ENCODE measurements at places on chromosomes 2 and 18.

DNA sequence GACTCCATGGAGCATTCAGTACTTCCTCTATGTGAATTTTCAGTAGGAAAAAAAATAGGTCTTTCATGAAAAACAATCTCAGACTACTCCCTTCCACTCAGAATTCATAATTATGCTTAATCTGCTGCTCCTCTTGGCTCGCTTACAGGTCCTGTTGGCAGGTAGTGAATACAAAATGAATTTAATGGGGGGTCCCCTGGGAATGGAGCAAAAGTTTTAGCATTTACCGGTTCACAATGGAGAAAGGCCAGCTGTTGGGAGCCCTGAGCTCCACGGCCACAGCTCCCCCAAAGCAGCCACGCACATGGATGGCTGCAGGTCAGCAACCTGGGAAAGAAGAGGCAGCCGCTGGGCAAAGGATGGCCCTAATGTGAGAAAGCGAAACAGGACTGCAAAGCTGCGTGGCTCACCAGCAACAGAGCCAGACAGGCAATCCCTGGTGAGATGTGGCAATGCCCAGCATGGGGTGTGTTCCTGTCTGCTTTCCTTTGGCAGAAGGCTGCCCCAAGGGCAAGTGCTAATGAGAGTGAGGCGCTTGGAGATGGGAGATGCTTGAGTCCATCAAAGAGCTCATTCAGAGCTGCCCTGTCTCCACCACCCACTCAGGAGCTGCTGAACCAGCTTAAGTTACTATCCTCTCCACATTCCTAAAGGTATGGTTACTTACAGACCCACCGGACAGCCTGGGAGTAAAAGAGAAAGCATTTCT, 447.4 kb downstream of the EPHA4 start:
- no peak for DNase-seq

DNA sequence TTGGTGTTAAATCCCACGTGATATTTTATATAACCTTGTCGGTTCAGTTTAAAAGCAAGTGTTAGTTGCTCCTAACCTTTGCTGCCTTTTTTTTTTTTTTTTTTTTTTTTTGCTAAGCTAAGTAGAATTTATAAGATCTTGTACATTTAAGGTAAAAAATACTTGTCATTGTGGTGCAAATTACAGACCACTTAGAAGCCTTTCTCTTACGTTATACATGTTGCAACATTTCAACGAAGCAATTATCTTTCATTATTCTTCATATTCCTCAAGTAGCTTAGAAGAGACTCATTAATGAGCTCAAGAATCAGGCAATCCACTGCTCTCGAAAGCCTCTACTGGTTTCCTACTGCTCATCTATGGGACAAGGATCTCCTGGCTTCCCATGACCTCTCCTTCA, 14.9 kb upstream of the IL1RL2 start:
- no peak for DNase-seq

DNA sequence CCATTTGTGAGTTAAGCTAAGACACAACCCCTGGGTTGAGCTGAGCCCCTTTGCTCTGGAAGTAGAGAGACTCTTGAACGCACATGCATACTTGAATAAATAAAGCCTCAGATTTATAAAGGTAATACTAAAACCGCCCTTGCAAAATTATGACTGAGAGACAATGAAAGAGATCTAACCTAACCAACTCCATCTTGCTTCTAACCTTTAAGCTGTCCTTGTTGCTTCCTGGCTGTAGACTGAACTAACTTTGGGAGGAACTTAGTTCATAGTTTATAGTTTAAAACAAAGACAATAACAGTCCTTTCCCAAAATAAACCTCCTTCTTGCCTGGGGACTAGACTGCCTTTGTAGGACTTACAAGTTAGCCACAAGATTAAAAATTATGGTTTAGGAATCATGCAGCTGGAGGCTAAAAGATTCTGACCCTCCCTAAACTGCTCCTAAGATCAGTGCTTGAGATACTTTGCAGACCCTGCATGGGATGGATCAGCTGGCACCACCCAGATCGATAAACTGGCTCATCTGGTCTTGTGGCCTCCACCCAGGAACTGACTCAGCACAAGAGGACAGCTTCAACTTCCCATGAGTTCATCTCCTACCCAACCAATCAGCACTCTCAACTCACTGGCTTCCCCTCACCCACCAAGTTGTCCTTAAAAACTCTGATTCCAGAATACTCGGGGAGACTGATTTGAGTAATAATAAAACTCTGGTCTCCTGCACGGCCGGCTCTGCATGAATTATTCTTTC, 240.2 kb upstream of the SLC14A2 start:
- no peak for DNase-seq

DNA sequence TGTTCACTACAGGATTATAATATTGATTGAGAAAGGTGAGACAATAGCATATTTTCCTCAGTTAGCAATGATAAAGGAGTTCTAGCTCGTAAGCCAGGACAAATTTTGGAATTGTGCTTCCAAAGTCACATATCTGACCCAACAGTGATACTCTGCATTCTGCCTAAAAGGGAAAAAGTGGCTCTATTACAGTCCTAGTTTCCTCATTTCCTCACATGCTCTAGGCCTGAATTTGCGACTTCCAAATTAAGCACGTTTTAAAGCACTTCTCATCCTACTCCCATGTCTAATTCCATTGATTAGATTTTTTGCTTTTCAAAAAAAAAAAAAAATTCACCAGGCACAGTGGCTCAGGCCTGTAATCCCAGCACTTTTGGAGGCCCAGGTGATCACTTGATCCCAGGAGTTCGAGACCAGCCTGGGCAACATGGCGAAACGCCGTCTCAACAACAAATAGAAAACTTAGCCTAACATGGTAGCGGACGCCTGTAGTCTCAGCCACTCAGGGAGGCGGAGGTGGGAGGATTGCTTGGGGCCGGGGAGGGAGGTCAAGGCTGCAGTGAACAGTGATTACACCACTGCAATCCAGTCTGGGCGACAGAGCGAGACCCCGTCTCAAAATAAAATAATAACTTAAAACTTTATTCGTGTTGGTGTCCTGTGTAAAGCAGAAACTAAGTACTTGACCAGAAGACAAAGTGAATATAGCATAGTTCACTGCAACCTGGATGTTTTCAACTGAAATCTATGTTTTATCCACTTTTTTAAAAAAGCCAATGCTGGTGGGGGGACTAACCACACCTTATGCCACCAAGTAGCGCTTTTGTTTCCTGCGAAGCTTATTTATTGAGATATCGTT, 1.5 kb downstream of the ESCO1 start:
- DNase-seq = no peak

DNA sequence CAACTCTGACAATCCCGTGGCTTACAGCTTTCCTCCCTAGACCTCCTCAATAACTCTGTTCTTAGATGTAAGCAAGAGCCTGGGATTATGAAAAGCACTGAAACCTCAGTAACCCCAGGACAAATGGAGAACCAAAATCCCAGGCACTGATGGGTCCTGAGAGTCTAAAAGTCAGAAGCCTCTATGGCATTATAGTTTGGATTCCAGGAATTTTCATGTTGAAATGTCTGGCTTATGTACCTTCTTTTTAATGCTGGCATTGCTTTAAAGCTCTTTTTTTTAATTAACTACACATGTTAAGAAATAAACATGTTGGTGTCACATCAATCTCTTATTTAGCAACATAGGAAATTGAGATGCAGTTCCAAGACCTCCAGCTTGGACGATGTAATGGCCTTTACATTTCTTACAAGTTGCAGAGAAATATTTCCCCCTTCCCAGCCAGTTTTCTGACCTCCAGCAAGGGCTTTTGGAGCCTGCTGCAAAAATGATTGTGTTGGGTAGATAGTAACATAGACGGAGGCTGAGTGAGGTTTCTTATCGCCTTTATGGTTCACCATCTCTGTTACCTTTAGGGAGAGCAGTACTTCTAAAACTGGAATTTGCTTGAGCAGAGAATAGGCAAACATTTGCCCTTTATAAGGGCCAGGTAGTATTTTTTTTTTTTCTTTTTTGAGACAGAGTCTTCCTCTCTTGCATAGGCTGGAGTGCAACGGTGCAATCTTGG, 84.8 kb upstream of the RASGRP3 start:
- no peak for DNase-seq

- DNase-seq = no peak
Measured at GRCh38 chr2:3857576-3857975, 154.2 kb downstream of the DCDC2C start.

DNA sequence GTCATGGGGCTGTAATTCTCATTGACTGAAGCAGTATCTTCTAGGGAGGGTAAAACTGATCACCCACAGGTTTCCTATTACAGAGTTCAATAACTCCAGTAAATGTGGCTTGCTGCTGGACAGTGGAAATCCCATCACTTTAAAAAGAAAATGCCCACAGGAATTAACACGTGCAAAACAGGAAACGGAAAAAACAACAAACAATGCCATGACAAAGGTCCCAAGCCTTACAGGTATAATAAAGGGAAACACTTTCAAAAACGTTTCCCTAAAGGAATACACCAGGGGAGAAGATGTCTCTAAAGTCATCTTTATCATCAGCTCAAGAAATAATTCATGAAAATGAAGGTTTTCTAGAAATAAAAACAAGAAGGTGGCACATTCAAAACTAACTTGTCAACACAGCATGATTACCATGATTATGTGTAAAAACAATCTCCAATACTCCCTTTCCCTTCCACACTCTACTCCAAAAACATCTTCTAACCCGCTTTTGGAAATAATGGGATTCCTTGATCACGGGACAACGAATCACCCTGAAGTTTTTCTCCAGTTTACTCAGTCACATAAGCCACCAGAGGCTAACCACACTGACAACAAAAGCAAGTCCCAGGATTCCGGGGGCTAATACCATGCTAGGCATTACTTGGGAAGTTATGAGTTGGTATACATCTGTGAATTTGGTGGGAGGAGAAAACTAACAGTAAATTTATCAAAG, 167.9 kb downstream of the TCF4 start:
- DNase-seq = no peak

- no peak for DNase-seq
Measured at GRCh38 chr2:121038891-121039616, 245.9 kb downstream of the TFCP2L1 start.

DNA sequence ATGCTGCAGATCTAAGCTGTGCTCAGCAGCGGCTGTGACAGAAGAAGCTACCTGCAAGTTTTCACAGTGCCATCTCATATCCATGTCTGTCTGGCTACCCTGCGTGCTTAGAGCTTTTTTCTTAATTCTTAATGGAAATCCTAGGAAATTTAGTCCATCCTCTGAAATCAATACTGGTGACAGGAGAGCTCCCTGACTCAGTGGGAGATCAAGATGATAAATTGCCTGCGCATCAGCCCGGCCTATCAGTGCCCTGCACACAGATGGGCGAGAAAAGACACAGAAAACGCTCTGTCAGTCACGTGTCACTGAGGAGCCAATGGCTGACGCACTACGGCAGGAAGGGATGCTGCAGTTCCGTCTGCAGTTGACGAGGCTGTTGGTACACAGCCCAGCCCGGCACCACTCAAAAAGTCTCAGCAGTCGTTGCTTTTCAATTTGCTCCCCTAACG, 819.6 kb upstream of the FSHR start:
- DNase-seq = peak; percentile 29

DNA sequence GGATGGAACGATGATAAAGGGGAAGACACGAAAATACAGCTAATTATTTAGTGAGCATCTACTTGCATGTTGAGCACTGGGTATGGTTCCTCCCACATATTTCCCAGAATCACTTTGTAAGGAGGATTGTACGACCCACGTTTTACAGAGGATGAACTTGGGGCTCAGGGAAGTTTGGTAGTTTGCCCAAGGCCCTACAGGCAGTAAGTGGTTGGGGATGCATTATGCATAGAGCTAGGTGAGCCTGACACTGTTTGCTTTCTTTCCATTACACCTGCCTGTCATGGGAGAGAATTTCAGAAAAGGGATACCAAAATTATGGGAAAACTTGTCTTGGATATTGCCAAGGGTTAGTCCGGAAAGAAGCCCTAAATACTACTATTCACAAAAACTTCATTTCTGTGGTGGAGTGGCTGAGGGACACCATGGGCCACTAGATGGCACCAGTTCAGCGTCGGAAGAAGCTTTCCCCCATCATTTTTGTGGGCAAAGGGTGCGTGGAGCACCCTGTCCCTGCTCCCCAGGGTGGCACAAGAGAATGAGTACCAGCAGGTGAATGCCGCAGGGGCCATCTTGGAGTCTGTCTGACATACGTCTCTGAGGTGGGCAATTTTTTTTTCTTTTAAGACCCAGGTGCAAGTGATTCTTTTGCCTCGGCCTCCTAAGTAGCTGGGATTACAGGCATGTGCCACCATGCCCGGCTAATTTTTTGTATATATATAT, 23.5 kb upstream of the C18orf32 start:
- DNase-seq = no peak

GRCh38 chr2:424306-425171, 136.6 kb upstream of the ALKAL2 start:
- peak; percentile 9 for DNase-seq

GRCh38 chr2:177670791-177671535, 278.4 kb downstream of the AGPS start:
- no peak for DNase-seq

- no peak for DNase-seq
Measured at GRCh38 chr2:233476651-233477547, 89.7 kb downstream of the USP40 start.

DNA sequence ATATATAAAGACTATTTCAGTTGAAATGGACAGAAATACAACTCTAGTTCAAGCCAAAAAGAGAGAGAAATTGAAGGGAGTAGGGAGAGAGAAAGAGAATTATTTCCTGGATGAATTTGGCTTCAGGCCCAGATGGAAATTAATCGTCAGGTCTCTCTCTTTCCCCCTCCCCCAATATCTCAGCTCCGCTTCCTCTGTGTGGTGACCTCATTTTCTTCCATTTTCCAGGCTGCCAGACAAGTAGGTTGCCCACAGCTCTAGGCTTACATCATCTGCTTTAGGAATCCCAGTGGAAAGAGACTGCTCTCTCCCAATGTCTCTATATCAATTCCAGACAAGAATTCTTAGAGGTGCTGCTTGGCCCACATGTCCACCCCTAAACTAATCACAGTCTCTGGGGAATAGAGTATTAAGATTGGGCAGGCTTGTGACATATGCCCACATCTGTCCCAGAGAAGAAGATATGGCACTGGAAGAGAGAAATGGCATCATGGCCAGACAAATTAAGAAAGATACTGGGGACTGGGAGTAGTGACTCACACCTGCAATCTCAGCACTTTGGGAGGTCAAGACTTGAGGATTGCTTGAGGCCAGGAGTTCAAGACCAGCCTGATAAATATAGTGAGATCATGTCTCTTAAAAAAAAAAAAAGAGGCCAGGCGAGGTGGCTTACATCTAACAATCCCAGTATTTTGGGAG, 37.2 kb upstream of the CFAP36 start:
- DNase-seq = peak; percentile 46

DNA sequence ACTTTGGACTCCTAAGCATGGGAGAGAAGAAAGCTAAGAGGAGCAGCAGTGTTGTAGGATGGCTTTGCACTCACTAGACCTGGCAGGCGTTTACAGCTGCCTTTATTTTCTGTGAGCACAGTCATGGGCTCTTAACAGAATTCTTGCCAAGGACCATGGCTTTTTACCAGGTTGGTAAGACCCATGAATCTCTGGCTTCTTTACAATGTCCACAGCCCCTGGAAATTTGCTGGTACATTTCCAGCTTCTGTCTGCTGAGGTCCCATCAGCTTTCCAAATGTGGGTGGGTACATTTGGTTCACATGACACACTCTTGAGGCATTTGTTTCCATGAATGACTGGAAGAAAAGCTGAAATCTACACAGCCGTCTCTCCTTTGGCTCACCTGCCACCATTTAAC, 162.7 kb downstream of the PPP1R1C start:
- DNase-seq = no peak
